ENCODE measurements at places on chromosomes 7 and 10.

GRCh38 chr10:76172020-76172419, 740.6 kb downstream of the LRMDA start:
- DNase-seq: no peak

DNA sequence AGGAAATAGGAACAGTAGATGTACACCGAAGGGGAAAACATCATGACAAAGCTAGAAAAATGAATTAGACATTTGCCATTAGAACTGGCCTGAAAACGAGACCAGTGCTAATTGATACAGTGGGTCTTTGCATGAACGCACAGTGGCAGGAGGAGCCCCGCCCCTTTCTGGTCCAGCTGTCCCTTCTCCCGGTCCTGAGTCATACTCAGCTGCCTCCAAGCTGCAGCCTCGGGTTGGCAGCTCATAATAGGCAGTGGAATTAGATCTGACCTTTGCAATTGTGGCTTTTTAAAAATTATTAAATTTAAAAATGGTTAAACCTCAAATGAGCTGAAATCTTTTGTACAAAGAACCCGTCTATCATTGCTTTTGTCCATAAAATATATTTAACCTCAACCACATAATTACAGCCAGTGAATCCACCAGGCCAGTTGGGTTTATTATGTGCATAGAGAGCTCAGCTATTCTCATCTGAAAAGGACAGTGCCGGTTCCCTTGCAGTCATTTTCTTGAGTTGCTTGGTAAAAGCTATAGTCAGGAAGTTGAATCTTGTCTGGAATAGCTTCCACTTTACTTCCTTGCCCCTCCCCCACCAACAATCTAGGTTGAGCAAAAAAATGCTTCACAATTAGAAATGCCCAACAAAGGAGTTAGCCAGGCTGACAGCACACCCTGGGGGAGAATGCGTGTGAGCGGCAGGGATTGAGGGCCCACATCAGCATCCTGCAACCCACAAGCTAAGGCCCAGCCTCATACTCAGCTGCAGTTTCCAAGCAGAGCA, 147.1 kb downstream of the BUB3 start:
- no peak for DNase-seq

DNA sequence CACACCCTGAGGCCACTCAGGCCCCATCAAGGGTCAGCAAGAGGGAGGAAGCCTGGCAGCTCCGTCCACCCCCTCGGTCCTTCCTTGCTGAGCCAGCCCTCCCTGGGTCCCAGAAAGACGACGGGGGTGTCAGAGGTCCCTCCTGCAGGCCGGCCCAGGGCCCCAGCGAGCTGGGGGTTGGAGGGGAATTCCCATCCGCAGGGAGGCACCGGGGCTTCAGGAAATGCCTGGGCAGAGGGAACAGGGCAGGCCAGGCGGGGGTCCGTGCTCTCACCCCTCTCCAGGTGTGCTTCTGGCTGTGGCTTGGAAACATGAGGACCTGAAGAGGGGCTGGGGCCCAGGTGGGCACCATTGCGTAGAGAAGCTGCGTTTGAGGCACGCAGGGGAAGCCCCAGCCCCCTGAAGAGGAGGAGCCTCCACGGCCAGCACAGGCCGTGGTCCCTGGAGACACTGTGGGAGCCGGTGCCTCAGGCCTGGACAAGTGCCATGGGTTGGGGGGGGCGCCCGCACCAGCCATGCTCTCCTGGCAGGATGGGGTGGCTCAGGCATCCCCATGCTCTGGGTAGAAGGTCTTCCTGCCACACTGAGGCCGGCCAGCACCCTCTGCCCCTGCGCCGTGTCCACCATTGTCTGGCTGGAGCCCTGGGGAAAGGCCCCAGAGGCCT, 66.7 kb downstream of the PDGFA start:
- DNase-seq: no peak

- DNase-seq: no peak
These were observed 848 bp upstream of the HOXA4 start for GRCh38 chr7:27131390-27131819.

DNA sequence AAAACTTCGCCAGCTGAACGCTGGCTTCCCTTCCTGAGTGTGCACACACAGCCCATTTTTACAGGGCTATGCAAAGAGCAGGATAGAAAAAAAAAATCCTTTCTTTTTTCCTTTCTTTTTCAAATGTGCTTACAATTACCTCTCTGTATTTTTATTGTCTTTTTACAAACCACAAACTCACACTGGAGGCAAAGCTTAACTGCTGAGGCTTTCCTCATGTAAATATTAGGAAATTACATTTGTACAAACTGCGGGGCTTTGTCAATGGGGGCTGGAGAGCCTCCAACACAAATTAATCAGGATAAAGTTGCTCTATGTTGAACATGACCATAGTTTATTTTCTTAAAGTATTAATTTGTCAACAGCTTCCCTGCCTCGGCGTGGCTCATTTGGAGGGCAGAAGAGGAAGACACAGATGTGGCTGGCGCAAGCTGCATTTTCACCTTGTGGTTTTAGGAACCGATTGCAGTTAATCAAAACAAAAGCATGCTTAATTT, 411.7 kb upstream of the MKI67 start:
- DNase-seq: no peak

DNA sequence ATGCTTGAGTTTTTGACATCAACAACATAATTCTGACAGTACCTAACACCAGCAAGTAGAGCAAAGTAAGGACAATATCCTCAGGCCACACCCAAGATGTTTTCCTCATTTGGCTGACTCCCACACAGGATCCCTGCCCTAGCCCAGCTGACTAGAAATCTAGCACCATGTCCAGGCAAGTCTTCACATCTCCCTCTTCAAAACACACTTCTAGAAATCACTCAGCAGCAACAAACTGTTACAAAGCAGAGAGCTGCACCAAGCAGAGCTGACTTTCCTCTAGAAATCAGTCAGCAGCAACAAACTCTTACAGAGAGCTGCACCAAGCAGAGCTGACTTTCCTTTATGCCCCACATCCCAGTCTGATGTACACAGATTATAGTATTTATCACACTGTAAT, 7.7 kb downstream of the TMEM168 start:
- no peak for DNase-seq

DNA sequence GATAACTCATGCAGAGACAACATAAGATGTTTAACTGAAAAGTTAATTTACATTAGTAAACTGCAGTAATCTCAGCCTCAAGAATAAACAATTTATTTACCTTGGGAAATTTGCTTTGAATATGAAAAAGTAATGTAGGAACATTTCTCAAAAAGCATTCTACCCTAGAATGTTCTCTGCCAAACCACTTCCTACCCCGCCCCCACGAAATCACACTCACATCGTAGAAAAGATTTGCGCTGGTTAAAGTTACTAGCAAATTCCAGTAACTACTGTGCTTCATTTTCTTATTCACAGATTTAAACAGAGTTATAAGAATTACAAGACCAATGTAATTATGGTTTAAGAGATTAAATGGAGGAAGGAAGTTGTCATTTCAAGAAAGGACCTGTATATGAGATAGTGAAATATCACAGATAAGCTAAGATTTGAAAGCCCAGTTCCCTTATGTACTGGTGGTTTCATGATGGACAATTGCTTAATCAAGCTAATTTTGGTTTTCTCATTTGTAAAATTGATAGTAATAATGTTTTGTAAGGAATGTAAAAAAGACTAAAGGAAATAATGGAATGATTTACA, 175.4 kb downstream of the GNAI1 start:
- DNase-seq: no peak

DNA sequence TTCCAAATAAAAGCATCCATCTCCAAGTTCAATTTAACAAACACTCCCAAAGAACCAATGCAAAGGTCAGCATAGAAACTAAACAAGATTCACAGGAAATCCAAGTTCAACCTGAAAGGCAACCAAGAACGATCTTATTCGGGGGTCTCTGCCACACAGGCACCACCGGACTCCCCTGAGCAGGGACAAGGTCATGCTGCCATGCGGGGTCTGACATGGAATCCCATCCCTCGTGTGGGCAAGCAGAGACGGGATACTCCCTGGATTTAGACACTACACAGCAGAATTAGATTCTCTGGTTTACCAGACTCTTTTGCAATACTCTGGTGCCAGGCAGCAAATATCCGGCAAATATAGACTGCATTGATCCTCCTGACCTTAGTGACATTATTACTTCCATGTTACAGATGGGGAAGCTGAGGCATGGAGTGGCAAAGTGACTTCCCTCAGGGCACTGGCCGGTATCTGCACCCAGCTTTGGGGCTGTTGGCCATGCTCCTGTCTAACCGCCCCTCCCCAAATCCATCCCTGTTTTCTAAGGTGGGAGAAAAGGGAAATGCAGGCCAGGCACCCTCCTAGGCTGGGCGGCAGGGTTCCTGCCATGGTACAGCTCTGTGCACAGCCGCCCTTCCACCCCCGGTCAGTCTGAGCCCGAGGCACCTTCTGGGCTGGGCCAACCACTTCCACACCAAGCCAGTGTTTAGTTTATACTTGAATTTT, 111.8 kb downstream of the VIPR2 start:
- DNase-seq: no peak

DNA sequence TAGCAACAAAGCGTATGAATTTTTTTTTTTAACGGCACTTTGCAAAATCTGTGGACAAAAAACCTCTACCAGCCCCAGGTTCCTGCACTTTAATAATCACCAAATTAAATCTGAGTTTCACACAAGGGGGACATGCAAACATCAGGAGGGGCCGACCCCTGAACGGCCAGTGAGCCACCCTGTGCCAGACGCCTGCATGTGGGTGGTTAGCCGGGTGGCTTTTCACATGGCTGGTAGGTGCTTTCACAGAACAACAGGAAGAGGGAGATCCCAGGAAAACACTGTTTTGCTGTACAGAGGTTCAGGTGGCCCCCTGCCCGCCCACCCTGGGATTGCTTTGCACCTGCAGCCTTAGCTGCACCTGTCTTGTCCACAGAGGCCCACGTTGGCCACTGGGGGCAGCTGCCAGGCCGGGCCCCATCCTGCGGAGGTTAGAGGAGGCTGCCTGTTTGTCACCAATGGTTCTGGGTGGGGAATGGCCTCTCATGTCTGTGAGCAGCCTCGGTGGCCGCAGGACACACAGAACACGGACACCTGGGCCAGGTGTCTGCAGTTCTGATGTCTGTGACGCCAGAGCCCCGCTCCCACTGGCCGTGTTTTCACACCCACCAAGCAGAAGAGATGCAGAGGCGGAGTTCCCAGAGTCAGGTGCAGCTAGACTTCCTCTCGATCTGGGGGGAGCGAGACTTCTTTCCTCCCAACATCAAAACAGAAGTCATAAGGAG, 107.7 kb downstream of the FAM53B start:
- DNase-seq: no peak

DNA sequence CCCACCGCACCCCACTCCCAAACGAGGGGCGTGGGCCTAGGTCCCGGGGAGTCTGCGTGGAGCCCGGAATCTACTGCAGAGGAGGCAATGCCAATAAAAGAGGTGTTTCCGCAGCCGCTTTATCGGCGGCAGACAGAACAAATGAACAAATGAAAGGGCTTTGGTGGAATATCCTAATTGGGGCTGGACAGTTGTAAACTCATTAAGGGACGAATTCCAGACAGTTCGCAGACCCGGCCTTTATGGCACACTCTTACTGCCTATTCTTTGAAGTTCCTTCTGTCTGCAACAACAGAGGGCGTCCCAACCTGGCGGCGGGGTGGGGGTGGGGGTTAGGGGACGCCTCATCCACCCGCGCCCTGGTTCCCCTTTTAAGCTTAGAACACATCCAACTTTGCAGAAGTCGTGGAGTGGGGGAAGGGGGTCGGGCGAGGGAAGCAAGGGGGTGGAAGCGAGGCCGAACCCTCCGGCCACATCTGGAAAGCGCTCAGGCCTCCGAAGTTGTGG, 4.1 kb downstream of the HOXA9 start:
- no peak for DNase-seq

- DNase-seq: no peak
These were observed 490.5 kb downstream of the TCERG1L start for GRCh38 chr10:130820880-130821482.

DNA sequence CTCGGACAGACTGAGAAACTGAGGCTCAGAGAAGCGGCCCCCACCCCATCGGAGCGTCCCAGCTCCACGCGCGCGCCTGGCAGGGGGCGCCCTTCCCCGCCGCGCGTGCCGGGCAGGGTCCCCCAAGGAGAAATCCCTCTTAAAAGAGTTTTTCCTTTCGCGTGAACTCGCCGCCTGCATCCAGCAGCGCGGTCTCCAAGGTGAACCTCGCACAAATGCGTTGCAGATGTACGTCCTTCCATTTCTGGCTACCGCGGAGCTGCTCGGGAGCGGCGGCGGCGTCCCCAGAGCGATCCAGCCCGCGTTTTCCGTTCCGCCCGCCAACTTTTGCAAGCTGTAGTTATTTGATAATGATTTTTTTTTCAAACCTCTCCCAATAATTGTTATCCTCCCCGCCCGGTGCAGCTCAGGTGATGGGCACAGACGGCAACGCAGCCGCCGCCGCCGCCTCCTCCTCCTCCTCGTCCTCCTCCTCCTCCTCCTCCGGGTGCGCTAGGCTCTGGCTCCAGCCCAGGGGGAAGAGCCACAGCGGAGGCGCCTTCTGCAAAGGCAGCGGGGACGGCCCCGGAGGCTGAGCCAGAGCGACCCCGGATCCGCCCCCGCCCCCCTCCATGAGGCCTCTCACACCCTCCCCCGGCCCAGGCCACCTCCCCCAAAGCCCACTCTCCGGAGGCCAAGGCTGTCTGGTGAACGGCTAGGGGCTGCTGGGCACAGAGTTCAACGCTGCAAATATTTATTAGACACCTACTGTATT, 74.0 kb upstream of the CUX1 start:
- peak; percentile 47 for DNase-seq

DNA sequence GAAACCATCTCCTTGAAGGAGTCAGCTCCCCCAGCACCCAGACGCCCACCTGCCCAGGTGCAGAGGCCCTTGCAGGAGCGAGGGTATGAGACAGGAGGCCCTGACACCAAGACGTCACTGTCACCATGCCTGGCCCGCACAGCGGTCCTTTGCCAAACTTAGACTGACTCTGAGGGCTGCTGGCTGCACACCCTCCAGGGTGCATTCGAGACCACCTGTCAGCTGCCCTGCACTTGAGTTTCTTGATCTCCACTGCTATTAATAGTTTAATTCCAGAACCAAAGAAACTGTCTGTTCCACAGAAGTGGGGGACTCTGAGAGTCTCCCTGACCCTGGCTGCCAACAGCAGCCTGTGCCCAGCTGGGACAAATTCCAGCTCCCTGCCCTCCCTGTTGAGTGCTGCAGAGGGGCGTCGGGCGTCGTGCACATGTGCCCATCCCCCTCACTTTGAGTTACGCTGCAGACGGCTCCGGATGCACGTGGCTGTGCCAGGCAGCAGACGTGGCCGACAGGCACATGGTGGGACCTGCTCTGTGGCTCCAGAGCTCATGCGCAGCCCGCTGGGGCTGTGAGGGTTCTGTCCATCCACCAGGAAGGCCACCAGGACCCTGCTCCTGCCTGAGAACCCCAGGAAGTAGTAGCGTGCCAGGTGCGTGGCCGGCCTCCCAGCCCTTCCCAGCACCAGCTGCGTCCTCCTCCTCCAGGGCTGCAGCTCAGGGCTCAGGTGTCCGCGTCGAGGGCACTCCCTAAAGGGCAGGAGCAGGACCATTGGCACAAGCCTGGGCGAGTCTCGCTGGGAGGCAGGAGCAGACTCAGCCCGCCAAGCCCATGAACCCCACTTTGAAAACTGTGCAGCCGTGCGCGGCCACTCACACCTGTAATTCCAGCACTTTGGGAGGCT, 24.8 kb downstream of the ELFN1 start:
- no peak for DNase-seq

GRCh38 chr10:12271210-12271540, 75.2 kb downstream of the CDC123 start:
- no peak for DNase-seq

GRCh38 chr10:121071901-121072300, 220.7 kb downstream of the WDR11 start:
- no peak for DNase-seq

Data from T47D (cell line).